ENCODE measurements at places on chromosomes 1 and 21. TPM values are rescaled to one million over a fixed set of nuclear protein-coding genes. Genes with fewer than 3 reads are reported as not detected.

TMEM269 gene
- total RNA-seq: not detected

ADAMTS1 gene
- total RNA-seq: 15.9 TPM

DCST1 gene
- total RNA-seq: not detected

SLC25A34 gene
- total RNA-seq: 1.3 TPM

PADI4 gene
- not detected for total RNA-seq

ZNF695 gene
- 0.08 TPM for total RNA-seq

PDE4B gene
- 23.6 TPM for total RNA-seq

- no peak for DNase-seq
These were observed 585.7 kb downstream of the SMYD3 start for GRCh38 chr1:245921417-245921816.

DNA sequence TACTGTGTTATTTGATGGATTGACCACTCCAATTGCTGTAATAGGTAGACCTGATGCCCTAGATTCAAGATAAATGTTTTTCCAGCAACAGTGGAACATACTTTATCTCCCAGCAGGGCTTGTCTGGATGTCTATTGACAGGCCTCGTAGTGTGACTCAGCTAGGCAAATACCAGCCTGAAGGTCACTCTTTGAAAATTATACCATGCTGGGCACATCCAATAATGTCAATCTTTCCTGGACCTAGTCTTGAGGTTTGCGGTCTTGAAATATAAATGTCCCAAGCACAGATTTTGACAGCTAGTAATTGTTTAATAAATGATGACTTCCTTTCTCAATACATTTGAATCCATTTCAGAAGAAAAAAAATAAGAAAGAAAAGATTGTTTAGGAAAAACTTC lies 1138.0 kb upstream of the TMPRSS15 start:
- peak; percentile 1 for DNase-seq

DNA sequence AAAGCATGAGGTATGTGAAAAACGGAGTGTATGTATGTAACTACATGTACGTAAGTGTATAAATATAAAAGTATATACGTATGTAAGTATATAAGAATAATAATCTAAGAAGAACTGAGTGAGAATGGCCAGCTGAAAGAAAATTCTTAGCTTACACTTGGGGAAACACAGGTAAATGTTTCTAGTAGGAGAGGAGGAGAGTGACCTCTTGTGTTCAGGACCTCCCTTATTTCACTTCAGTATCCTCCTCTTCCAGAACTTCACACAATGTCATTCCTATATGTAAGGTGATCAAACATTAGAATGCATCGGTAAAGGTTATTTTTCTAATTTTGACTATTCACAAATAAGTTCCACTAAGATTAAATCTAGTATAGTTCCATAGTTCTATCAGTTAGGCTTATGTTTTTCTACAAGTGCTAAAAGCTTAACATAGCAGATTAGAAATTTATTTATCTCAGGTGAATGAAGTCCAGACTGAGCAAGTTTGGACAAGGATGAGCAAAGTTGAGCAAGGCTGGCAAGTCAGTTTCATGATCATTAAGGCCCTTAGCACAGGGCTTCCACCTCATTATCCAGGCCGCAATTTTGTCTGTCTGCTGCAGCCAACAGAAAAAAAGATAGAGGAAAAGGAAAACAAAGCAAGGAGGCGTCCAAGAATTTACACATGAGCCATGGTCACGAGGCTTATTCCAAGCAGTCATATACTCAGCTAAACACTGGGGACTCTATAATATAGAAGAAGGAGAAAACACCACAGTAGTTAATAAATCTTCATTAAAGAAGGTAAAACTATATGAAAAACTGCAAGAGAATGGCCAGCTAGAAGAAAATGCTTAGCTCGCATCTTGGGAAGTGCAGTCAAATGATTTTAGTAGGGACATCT lies 7.1 kb upstream of the MROH9 start:
- peak; percentile 38 for DNase-seq

DNA sequence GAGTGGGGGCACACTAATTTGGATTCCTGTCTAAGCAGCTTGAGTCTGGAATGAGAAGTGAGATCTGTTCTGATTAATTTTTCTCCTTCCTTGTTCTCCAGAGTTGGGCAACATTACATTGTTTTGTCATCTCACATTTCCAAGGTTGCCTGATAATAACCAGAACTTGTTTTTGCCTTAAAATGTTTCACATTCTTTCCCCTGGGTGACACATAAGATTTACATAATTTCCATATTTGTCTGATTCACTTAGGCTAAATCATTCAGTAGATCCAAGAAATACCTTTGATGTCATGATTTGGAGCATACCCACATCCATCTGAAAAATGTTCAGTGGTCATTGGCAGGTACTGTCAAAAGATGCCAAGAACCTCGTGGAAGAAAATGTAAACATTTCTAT lies 60.3 kb downstream of the XCL2 start:
- no peak for DNase-seq

GRCh38 chr1:201447903-201448871 lies 20.8 kb downstream of the PHLDA3 start:
- peak; percentile 87 for DNase-seq

- no peak for DNase-seq
These were observed 13.4 kb downstream of the ATF3 start for GRCh38 chr1:212621949-212622305.

DNA sequence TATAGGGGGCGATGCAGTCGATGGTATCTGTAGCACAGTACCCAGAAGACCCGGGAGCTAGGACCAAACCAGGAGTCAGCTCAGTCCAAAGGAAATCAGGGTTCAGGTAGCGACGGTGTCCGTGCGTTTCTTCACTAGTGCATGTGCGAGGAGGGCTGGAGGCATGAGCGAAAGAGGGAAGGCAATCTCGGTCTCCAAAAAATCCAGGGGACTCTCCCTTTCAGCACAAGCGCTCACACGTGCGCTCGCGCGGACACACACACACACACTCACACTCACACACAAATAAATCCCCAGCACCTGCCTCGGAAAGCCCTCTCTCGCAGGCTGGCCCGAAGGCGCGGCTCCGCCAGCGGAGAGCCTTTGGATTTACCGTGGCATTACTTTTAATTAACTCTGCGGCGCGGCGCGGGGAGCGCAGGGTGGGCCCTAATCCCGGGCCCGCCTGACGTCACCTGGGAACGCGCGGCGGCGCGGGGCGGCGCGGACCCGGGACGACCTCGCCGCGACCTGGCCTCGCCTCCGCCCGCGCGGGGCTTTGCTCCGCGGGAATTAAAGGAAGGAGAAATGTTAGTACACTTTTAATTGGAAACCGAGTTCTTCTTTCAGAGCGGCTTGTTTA lies 121.2 kb downstream of the LMX1A start:
- DNase-seq: no peak

- no peak for DNase-seq
These were observed 68.9 kb downstream of the SLC5A9 start for GRCh38 chr1:48291421-48291820.

GRCh38 chr21:42553435-42553834 lies 39.8 kb downstream of the SLC37A1 start:
- no peak for DNase-seq

GRCh38 chr1:40036574-40036973 lies 4.0 kb upstream of the CAP1 start:
- DNase-seq: no peak

- DNase-seq: no peak
These were observed 428.8 kb downstream of the SMYD3 start for GRCh38 chr1:246078126-246078887.

GRCh38 chr1:83701355-83701754 lies 297.6 kb downstream of the TTLL7 start:
- no peak for DNase-seq
